ENCODE measurements at places on chromosomes 7 and 10. TPM values are rescaled to one million over a fixed set of nuclear protein-coding genes. Genes with fewer than 3 reads are reported as not detected.

GRCh38 chr7:100208911-100209408, 10.8 kb upstream of the PVRIG start:
- H3K4me3 ChIP-seq = peak overlapping the region; percentile 11
- DNase-seq = peak; percentile 47
- H3K4me1 ChIP-seq = peaks cover 38% of the 10 kb centered on the region
- H3K36me3 ChIP-seq = no peaks in the 10 kb centered on the region
- no peaks in the 10 kb centered on the region for H3K27me3 ChIP-seq
- H3K27ac ChIP-seq = no peak overlapping the region

DNA sequence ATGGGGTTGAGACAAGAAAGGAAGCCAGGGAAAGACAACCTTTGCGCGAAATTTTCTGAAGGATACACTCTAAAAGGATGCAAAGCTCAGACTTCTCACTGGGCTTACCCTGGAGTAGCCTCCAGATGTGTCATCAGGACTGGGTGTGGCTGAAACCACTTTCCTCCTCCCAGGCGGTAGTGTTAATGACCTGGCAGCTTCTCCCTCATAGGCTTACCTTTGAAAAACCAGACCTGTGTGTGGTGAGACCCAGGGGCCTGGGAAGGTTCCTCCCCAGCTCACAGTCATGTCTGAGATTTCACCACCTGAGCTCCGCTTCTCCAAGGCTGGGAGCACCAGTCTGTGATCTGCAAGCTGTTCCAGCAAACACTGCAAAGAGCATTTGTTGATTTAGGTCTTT, 93.7 kb downstream of the EPC1 start:
- no peak for DNase-seq
- no peak overlapping the region for H3K4me3 ChIP-seq
- H3K4me1 ChIP-seq = peaks cover 14% of the 10 kb centered on the region
- no peak overlapping the region for H3K27ac ChIP-seq

DNA sequence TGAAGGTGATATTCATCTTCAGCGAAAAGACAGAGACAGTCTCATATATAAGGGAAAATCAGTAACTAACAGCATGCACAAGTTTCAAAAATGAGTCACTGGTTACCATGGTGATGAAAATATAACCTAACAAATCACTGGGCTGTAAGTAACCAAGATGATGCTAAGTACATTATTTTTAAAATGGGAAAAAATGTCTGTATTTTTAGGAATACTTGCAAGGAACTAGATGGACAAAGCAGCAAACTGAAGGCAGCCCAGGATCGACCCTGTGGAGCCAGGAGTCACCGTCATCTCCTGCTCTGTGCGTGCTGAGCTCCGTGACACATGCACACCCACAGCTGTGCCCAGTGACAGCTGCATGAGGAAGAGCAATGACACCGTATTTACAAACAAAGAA, 137.3 kb downstream of the ELMO1 start:
- no peaks in the 10 kb centered on the region for H3K27me3 ChIP-seq
- peaks cover 44% of the 10 kb centered on the region for H3K4me1 ChIP-seq
- peaks cover 40% of the 10 kb centered on the region for H3K36me3 ChIP-seq
- H3K4me3 ChIP-seq = no peak overlapping the region
- no peak for DNase-seq
- no peak overlapping the region for H3K27ac ChIP-seq

GRCh38 chr7:111586711-111587409, 24.6 kb upstream of the IMMP2L start:
- no peak overlapping the region for H3K27ac ChIP-seq
- no peak for DNase-seq

DNA sequence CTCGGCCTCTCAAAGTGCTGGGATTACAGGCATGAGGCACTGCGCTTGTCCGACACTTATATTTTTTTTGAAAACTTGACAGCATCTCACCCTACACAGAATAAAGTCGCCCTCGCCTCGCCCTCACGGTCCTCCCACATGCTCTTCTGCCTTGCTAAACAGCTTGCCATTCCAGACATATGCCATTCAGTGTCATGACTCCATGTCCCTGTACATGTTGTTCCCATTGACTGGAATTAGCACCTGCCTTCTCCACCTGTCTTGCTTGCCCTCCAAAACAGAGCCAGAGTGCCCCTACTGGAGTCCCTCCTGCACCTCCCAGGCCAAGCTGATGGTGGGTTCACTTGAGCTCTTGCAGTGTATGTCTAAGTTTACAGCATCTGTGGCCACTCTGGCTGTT, 6.2 kb downstream of the NIPSNAP2 start:
- no peak overlapping the region for H3K27ac ChIP-seq
- H3K27me3 ChIP-seq = no peaks in the 10 kb centered on the region
- DNase-seq = no peak
- H3K36me3 ChIP-seq = peaks cover 5% of the 10 kb centered on the region
- no peak overlapping the region for H3K4me3 ChIP-seq

DNA sequence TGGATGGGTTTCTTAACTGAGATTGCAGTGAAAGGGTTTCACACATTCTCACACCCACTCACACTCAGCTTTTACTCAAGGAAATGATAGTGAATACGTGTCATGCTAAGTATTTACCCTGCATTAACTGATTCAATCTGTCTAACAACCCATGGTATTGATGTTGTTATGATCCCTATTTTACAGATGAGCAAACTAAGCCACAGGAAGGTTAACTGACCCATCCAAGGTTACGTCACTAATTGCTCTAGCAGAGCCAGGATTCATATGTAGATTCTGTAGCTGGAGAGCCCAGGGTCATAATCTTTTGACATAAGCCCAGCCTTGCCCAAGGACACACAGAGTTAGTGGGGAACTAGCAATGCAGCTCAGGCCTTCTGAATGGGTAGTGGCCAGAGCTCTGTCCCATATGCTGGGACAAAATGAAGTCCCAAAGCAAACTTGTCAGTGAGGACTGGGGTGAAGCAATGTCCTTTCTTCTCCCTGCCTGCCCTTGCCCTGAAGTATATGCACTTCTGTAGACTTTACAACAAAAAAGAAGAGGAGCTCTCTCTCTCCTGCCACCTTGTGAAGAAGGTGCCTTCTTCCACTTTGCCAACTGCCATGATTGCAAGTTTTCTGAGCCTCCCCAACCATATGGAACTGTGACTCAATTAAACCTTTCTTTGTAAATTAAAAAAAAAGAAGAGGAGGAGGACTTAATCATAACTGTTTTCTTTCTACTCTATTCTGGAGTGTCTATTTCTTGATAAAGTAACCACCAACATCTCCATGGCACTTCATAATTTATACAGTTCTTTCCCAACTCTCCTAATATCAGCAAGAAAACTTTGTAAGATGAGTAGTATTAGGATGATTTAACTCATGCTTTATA, 4.9 kb upstream of the CYP3A7 start:
- no peaks in the 10 kb centered on the region for H3K36me3 ChIP-seq
- no peak overlapping the region for H3K27ac ChIP-seq
- H3K4me1 ChIP-seq = no peaks in the 10 kb centered on the region
- DNase-seq = no peak
- no peak overlapping the region for H3K4me3 ChIP-seq

The TDRD1 gene
- total RNA-seq = not detected

The PTPN20 gene
- total RNA-seq = 2.5 TPM

The CYP2E1 gene
- total RNA-seq = 2.0 TPM

The AMZ1 gene
- 0.36 TPM for total RNA-seq

The LBX1 gene
- total RNA-seq = not detected

The SOSTDC1 gene
- total RNA-seq = not detected

Measured in CD4-positive, alpha-beta T cell (primary cell).